ENCODE measurements at places on chromosomes 2 and 18.

- DNase-seq, result no peak
Observed at GRCh38 chr2:603427-603826, 73.8 kb downstream of the TMEM18 start.

DNA sequence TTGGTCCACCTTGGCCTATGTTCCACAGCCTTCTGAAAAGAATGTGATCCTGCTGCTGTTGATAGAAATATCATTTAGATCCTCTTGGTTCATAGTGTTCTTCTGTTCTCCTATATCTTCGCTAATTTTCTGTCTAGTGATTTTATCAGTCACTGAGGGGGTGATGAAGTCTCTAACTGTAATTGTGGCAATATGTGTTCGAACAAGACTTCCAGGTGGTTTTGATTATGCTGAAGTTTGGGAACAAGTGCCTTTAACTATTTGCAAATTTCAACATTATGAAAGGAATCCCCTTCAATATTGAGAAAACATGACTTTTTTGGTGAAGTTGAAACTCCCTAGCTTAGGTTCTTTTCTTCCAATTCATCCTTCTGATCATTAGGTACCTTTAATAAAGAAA lies 140.4 kb downstream of the MTX2 start:
- no peak for DNase-seq

DNA sequence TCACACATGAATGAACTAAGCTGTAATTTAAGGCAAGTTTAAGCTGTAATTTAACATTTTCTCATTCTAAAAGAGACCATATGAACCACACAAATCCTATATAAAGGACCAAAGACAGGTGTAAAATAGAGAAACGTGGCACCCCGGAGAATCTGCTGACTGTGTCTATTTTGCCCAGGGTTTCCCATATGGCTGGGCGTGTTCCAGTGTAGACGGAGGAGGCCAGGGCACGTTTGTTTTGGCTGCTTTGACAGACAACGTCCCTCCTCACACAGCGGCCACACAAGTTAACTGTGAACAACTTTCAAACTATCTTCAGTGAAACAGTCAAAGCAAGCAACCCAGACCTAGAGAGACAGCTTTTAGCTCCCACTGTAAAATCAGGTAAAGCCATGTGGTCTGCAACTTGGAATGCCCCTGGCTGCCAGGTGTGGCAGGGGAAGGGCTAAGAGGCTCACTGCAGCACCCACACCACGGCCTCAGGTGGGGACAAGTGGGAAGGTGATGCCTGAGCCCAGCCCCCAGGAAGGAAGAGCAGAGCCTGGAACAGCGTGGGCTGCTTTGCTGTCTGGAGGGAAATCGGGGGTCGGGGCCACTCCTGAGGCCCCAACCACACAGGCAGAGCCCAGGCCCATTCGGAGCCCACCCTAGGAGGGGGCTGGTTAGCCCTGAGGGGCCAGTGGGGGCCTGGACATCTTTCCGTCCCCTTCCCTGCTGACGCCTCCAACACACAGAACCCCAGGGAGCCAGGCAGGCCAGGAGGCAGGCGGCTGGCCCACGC lies 40.7 kb downstream of the SLC66A2 start:
- no peak for DNase-seq

- no peak for DNase-seq
Observed at GRCh38 chr2:158319269-158319668, 137.3 kb downstream of the CCDC148 start.

- DNase-seq, result no peak
Observed at GRCh38 chr2:120803764-120804335, 68.2 kb downstream of the GLI2 start.

DNA sequence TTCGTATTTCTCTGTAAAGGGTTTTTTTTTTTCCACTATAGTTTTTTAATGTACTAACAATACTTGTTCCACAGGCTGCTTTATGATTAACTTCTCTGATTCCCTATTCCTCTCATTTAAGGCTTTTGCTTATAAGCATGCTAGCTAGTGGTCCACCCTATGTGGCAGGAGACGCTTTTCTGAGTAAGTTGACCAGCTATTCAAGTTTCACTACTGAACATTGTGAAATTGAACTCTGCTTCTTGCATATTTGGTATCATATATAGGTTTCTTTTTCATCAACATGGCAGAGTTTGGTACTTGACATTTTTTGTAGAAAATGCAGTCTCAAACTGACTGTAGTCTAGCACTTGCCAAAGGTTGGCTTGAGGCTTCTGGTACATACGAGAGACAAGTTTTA lies 74.2 kb downstream of the OTX1 start:
- DNase-seq, result no peak

GRCh38 chr18:69958422-69958821 lies 10.7 kb upstream of the CD226 start:
- no peak for DNase-seq

GRCh38 chr18:45416168-45416567 lies 199.1 kb upstream of the SLC14A2 start:
- peak; percentile 41 for DNase-seq

DNA sequence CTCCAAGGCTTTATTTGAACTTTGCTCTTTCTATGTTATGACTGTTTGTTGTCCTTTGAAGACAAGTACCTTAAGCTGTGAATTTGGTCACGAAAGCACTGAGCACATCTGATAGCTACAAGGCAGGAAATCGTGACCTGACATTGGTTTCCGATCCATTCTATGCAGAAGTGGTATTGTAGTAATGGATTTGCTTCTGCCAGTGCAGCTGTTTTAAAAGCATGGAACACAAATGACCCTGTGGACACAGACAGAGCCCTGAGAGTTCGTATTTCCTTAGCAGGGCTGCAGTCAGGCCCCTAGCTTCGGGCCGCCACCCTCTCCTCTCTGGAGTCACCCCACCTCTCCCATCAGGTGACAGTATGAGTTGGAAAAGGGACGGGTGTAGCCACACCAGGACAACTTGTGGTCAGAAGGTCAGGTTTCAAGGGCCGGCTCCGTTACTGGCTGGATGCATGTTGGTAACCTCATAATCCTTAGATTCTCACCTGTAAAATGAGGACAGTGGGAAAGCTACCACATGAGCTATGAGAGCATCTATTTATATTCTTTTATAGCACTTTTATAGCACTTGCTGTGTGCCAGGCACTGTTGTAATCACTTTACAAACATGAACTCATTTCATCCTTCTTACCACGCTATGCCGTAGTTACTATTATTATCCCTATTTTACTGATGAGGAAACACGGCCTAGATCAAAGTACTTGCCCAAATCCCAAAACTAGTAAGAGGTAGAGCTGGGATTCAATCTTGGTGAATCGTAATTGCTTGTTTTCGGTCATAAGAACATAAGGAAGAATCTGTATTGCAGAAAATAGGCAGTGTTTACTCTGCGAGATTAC lies 70.2 kb downstream of the SPATS2L start:
- DNase-seq, result no peak

GRCh38 chr2:12577091-12577490 lies 139.6 kb upstream of the TRIB2 start:
- DNase-seq, result no peak
